ENCODE measurements at places on chromosomes 5 and 9.

GRCh38 chr5:55568654-55569512, 34.1 kb upstream of the PLPP1 start:
- DNase-seq = no peak

DNA sequence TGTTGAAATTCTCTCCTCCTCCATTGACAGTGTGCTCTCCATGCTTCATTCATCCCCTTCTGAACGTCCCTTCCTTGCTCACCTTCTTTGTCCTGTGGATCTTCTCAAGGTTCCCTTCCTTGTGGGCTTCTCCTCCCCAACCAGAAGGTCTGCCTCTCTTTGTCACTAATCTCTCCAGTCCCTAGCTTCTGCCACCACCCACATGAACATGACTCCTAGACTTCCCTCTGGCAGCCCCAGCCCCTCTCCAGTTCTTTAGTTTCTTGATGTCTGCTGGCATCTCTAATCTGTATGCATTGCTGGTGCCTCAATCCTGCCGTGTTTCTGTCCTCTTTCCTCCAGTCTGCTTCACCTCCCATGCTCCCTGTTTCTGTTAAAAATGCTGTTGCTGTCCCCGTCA, 79.3 kb downstream of the ARHGAP26 start:
- no peak for DNase-seq

DNA sequence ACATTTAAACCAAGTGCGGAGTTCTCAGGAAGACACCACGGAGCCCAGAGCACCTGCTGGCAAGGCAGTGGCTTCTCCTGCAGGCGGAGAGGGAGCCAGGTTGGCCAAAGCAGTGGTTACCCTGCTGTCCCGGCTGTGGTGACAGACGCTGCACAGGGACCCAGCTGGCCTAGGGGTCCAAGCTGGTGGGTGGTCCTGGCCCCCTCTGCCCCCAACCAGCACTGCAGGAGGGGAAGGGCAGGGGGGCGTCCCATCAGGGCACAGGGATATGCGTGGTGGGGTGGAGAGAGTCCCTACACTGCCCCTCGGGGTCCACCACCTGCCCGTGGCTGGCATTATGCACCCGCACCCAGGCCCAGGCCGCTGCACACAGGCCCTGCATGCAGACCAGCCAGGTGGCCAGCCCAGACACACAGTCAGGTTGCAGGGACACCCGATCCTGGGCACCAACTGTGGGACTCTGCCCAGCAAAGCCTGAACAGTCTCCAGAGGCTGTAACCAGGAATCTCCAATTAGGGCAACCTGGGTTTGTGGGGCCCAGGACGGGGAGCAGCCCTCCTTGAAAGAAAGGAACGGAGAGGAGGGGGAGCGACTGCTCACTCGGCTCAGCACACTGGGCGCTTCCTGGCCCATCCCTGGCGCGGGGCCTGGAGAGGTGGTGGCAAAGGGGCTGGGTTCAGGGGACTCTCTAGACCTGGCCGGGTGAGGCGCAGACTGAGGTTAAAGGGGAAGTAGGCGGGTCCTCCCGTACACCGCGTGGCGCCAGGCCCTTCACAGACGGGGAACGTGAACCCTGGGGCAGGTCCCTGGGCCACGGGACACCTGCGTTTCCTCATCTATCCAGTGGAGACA, 46.3 kb downstream of the NACC2 start:
- DNase-seq = no peak

- DNase-seq = no peak
Observed at GRCh38 chr5:143592648-143593047, 189.2 kb upstream of the NR3C1 start.

GRCh38 chr5:132335402-132335801, 34.1 kb upstream of the SLC22A5 start:
- DNase-seq = no peak

GRCh38 chr5:53355316-53355715, 125.1 kb upstream of the FST start:
- DNase-seq = no peak

DNA sequence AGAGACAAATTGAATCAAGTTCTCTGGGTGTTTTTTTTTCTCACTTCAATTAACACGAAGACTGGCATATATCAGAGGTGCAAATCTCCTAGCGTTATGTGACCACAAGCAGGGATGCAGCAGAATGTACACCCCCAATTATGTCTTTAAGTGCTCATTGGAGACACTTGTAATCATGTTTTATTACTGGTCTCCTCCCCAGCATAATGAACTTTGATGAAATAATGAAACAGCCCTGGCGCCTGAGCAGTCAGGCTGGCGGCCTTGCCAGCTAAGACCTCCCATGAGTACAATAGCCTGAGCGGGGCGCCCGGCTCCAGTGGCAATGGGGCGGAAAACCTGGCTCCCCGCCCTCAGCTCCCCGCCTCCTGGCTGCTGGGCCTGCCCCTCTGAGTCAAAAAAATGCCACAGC, 209.4 kb upstream of the MSX2 start:
- no peak for DNase-seq

- DNase-seq = no peak
Observed at GRCh38 chr9:105503881-105504280, 54.0 kb upstream of the FKTN start.

- DNase-seq = no peak
Observed at GRCh38 chr9:98837516-98837915, 30.0 kb downstream of the GALNT12 start.

GRCh38 chr5:150611026-150611425, 29.4 kb upstream of the SYNPO start:
- no peak for DNase-seq

GRCh38 chr5:74953937-74954720, 87.9 kb upstream of the FAM169A start:
- no peak for DNase-seq

GRCh38 chr9:119224431-119224830, 144.8 kb downstream of the BRINP1 start:
- no peak for DNase-seq

DNA sequence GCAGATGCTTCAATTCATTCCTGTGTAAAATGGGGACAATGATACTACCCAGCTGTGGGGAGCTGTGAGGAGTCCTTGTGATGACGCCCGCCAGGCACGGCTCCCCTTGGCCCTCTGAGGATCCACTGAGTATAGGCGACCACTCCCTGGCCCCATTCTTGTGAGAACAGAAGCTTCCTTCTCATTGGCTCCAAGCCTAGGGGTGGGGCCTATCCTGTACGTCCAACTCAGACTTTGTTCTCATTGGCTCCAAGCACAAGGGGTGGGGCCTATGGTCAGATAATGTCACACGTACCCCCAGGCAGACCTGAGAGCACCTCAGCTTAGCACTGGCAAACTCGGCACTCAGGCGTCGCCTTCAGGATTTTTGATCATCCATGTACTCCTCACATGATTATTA, 232.9 kb upstream of the MVB12B start:
- DNase-seq = no peak

- DNase-seq = no peak
Observed at GRCh38 chr5:122170620-122171019, 41.3 kb downstream of the ZNF474 start.

GRCh38 chr5:40397091-40397490, 282.6 kb upstream of the PTGER4 start:
- no peak for DNase-seq

GRCh38 chr9:79621916-79622575, 50.3 kb downstream of the TLE4 start:
- DNase-seq = no peak

DNA sequence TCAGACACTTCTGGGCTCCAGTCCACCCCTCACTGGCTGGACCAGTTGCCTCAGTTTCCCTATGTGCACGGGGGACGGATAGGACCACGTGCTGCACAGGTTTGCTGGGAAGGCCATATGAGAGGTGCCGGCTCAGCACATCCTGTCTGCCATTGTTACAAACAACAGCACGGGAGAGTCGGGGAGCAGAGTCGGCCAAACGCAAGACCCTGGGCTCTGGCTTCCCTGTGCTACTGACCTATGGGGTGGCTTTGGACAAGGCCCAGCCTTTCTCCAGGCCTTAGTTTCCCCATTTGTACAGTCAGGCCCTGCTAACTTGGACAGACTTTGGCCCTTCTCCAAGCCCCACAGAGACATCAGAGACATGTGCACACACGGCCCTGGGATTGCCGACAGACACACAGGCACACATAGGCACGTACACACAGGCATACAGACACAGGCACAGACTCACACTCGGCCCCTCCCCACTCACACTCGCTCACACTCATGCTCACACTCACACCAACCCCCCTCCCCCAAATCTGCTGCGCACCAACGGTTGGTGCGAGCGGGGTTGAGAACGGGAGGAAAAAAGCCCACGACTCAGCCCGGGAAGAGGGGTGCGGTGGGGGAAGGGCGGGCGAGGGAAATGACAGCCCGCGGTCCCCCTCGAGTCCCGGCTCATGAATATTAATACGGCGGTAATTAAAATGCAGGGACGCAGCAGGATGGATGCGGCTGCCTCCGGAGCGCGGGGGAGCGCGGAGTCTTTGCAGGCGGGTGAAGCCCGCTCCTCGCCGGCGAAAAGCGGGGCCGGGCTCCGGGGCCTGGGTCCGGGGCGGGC, 133.0 kb downstream of the C9orf50 start:
- DNase-seq = peak; percentile 67

- DNase-seq = no peak
Observed at GRCh38 chr5:31894141-31894540, 255.2 kb downstream of the PDZD2 start.

DNA sequence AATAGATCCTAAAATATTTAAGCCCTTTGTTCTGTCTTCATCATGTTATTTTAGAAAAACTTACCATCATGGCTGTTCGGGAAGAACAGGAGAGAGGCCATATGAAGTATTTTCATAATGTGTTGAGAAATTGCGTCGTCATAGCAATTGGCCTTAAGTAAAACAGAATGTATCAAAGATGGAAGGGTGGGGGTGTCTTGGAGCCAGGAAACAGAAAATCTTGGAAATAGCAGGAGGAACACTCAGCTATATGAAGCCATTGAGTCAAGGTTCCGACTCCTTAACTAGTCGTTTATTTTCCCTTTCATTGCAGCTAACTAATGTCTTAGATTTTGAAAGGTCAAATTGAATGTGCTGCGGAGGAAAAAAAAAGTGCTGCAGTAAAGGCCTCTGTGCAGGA, 1.3 kb downstream of the SPTAN1 start:
- no peak for DNase-seq

GRCh38 chr9:136592666-136593065, 46.8 kb upstream of the NOTCH1 start:
- no peak for DNase-seq

GRCh38 chr9:124869466-124869985, 7.6 kb downstream of the ARPC5L start:
- DNase-seq = no peak

DNA sequence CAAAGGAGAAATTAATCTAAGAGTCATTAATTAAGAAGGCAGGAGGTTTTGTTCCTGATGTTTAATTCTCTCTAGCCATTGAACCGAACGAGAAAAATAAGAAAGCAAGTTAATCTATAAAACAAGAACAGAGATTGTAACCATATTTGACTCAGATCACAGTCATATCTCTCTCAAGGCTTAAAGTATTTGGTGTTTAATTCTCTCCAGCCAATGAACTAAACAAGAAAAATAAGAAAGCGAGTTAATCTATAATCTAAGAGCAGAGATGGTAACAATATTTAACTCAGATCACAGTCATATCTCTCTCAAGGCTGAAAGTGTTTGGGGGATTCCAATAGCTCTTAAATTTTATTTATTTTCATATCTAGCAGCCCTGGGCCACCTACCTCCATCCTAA, 74.4 kb upstream of the SHISAL2B start:
- DNase-seq = no peak

- DNase-seq = no peak
Observed at GRCh38 chr9:132207839-132208615, 46.2 kb downstream of the NTNG2 start.

GRCh38 chr5:103108086-103108485, 11.9 kb downstream of the GIN1 start:
- no peak for DNase-seq

- DNase-seq = no peak
Observed at GRCh38 chr5:174272671-174273070, 227.2 kb downstream of the NSG2 start.

DNA sequence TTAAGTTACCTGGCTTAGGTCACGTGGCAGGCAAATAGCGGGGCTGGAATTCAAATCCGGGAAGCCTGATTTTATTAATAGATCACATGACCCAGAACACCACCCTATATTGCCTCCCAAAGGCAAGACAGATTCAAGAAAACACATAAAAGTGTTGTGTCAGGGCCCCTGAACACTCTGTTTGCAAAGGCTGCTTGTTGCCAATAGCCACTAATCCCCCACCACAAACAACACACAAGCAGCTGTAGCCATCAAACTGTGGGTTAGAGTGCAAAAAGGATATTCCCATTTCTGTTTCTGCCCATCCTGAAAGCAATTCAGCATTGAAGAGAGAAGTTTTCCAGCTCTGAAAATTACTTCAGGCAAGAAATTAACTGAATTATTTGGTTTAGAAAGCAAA, 358.9 kb upstream of the RFX3 start:
- DNase-seq = no peak

GRCh38 chr5:59328709-59329296, 564.7 kb downstream of the PDE4D start:
- DNase-seq = no peak

GRCh38 chr9:120909904-120910303, 16.7 kb downstream of the TRAF1 start:
- peak; percentile 81 for DNase-seq

GRCh38 chr5:177446200-177447065, at the start of gene PRR7:
Gene PRR7, plus strand, starts transcription at chr5:177446814. Its CDS starts 8,254 bp downstream, at chr5:177455068.
- peak; percentile 74 for DNase-seq

DNA sequence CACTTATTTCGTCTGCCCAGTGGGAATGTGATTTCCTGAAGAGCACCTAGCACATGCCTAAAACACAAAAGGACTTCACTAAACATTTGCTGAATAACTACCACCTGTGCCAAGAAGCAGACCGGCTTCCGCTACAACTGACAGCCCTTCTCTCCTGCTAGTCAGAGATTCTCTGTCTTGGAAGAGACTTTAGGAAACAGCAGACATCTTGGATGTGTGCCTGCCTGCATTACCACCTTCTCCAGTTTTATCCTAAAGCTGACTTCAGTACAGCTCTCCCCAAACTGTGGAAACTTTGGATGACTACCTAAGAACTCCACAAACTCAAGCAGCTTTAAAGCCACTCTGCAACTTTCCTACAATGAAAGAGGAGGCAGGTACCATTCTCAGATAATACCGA, 116.5 kb upstream of the MAN2A1 start:
- DNase-seq = no peak

DNA sequence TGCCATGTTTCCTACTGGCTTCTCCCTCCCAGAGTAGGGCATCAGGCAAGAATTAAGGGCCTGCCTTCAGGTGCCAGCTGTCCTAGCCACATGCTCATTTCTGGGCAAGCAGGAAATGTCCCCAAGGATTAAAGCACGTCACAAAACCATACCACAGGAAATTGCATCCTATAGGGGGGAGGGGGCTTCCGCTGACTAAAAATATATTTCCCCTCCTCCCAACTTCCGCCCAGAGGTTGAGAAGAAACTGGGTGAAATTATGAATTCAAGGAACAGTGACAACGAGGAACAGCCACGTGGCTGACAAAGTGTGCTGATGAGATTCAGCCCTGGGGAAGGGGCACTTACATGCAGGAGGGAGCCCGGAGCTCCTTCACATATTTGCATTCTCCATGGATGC, 4.1 kb downstream of the HBEGF start:
- peak; percentile 11 for DNase-seq

GRCh38 chr5:54295651-54296276, 14.6 kb downstream of the ARL15 start:
- DNase-seq = no peak

GRCh38 chr9:133786371-133786753, 48.2 kb upstream of the SARDH start:
- no peak for DNase-seq
